ENCODE measurements at places on chromosomes 3 and 15.
A peak's percentile ranks its signal among the peaks of the same experiment; 100 is the strongest.

GRCh38 chr3:100782906-100783305 is 73.6 kb downstream of the TFG start:
- no peak for DNase-seq

GRCh38 chr15:64754663-64755426 is 20.5 kb downstream of the RBPMS2 start:
- no peak for DNase-seq

- no peak for DNase-seq
Observed at GRCh38 chr15:101675015-101675414, 22.8 kb upstream of the TM2D3 start.

- DNase-seq, result peak; percentile 45
Observed at GRCh38 chr3:125375950-125376679, 990 bp upstream of the ZNF148 start.

DNA sequence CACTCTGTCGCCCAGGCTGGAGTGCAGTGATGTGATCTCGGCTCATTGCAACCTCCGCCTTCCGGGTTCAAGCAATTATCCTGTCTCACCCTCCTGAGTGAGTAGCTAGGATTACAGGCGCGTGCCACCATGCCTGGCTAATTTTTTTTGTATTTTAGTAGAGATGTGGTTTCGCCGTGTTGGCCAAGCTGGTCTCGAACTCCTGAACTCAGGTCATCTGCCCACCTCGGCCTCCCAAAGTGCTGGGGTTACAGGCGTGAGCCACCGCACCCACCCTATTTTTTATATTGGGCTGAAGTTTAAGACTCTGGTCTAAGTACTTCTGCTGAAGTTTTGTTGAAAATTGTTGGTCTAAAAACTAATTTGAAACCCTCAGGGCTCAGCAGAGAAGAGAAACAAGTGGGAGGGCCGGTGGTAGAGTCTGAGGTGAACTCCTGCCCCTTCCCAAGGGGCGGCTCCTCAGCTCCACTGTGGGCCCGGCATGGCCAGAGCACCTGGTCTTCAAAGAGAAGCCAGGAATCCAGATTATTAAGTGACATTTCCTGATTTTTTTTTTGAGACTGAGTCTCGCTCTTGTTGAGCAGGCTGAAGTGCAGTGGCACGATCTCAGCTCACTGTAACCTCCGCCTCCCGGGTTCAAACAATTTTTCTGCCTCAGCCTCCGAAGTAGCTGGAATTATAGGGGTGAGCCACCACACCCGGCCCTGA is 4.0 kb downstream of the HDAC11 start:
- no peak for DNase-seq

- DNase-seq, result no peak
Observed at GRCh38 chr3:116512281-116512680, 67.0 kb upstream of the LSAMP start.

- no peak for DNase-seq
Observed at GRCh38 chr3:43410592-43410991, 124.3 kb downstream of the SNRK start.

GRCh38 chr3:99325402-99325801 is 313.0 kb upstream of the COL8A1 start:
- DNase-seq, result no peak

GRCh38 chr15:96170979-96171739 is 159.3 kb upstream of the NR2F2 start:
- DNase-seq, result no peak

DNA sequence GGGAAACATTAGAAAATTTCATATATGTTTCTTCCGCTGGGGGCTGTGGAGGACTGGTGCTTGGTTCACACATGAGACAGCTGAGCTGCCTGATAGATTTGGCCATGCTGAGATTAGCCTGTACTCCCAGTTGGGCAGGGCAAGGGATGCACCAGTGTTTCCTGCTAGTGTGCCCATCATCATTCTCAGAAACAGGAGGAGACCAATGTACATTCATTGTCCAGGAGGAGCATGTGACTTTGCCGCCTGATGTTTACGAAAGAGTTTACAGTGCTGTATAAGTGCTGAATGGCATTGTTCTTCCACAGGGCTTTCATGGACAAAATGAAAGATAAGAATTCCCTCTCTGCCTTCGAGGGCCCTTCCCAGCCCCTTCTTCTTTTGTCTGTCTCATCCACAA is 311.1 kb upstream of the THBS1 start:
- DNase-seq, result no peak

DNA sequence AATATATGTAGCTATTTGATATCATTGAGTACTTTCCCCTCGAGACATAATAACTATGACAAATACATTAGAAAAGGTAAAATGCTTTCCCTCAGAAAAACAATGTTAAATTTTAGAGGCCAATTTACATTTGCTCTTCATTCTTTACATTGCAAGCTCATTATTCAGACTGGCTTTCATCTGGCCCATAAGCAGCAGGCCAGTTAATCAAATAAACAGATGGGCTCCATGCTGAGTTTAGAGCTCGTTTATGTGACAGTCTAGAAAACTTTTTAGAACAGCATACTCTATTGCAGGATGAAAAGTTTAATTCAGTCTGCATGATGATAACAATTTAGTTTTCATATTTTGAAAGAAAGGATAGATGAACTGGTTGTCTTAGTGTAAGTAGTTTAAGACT is 150.6 kb downstream of the DUT start:
- DNase-seq, result no peak

DNA sequence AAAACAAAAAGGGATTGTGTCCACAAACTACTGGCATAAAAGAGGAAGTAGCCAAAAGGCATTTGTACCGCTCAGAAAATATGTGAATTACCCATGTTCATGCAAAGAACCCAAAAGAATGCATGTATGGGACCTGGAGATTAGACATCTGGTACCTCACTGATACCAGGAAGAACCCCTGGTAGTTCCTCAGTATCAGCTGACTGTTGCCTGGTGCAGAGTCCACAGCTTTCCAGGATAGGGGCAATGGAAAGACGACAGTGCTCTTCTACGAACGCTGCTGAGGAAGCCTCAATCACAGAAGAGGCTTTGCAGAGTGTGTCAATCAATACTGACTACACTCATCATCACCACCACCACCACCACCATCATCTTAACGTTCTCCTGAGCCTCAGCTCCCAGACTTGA is 63.3 kb downstream of the ATP8B4 start:
- DNase-seq, result no peak

DNA sequence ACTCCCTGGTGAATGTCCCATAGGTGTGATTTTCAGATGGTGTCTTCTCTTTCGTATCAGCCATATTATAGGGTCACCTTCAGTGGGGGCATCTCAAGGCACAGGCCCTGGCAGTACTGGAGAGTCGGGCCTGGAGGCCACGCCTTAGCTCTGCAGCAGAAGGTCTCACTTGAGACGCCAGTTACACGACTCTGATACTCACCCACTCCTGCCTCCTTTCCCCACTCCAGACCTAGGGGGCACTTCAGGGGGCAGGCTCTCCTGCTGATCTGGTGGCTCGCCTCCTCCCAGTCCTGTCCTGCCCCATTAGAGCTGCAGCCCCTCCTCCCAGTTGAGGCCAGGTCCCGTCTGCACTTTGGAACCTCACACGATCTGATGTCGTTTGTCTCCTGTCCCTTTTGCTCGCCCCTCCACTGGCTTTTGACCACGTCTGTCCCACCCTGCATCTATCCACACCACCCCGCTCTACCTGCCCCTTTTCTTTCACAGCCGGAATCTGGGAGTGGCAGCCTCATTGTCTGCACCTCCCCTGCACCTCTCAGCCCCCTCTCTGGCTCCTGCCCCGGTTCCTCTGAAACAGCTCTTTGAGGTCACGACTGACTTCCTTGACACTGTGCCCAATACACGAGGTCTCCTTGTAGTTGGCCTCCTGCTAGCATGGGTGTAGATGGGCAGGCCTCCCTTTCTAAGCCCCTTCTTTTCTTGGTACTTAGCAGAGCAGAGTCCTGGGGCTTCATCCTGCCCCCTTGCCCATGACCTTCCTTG is 181.9 kb downstream of the NSMCE3 start:
- no peak for DNase-seq

GRCh38 chr3:4954256-4955000 is 24.8 kb upstream of the BHLHE40 start:
- no peak for DNase-seq

All from keratinocyte (primary cell).